SK-N-DZ (cell line): ENCODE measurements at places on chromosomes 1 and 21.

DNA sequence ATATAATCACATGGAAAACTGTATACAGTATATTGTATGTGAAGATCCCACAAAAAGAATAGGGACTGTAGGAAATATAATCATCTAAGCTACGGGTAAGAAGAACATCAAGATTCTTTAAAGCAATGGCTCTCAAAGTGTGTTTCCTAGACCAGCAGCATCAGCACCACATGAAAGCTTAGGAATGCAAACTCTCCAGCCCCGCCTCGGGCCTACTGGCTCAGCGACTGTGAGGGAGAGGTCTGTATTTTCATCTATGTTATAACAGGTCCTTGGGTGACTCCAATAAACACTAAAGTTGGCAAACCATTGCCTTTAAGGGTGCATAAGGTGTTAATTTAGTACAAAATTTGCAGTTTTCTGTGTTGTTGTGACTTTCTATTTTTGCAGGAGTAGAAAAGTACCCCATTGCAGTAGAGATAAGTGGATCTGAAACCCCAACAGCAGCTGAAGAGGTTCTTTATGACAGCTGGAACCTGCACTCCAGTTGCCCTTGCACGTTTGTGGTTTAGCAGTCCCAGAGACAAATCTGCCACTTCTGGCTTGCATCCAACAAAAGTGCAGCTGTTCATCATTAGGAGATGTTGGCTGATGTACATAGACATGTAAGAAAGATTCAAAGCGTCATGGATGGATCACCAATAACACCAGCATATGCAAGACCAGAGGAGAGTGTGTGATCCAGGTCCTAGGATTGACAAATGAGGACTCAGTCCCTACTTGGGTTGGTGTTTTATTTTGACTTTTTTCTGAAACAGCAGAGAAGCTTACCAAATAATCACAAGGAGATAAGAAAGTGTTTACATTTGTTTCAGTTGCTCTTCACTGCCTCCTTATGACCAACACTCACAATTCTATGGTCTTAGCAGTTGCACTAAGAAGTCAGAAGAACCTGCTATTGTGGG is 15.9 kb upstream of the IFNAR1 start:
- peak; percentile 81 for DNase-seq

DNA sequence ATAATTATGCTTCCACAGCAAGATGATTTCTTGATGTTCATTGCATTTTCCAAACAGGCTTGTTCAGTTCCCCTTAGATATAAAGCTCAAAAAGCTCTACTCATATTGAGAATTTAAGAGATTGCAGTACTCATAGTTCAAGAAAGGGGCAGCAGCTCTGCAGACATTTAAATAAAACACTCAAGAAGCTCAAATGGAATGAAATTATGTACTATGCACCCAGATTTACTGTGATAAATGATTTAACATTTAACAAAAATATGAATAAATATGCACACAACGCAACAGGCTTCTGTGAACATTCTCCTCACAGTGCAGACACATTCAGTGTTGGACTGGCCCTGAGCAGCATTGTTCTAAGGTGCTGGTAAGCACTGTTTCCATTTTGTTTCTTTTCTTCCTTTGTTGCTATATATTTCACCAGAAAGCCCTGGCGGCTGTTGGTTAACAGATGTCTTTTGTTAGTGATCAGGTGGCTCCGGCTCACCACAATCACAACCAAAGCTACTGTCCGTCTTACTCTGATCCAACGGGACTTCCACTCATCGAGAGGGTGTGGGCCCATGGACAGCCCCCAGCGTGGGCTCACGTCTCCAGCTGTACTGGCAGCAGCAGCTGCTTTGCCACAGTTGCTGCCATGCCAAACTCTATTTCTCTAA is 1440.3 kb downstream of the NCAM2 start:
- no peak for DNase-seq

DNA sequence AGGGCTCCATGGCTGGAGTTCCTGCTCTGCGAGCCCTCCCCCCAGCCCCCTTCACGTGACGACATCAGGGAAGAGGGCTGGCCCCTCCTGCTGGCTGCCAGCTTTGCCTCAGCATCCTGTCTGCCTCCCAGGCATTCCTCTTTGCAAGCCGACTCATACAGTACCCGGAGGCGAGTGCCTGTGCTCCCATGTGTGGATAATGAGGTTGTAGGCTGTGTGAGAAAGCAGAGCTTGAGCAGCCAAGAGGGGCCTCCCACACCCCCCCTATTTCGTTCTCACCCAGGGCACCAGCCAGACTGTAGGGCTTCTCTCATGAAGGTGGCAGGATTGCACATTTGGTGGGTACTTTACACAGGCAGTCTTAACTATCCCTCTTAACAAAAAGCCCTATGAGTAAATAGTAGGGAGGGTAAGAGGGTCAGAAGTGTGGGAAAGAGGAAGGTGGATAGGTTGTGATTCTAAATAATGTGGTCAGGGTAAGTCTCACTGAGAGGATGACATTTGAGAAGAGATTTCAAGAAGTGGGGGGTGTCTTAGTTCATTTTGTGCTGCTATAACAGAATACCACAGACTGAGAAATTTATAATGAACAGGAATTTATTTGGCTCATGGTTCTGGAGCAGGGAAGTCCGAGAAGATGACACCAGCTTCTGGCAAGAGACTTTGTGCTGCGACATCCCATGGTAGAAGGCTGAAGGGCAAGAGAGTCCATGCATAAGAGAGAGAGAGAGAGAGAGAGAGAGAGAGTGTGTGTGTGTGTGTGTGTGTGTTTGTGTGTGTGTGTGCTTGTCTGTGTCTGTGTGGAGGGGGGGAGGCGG is 113.5 kb downstream of the OMA1 start:
- DNase-seq, result peak; percentile 33

DNA sequence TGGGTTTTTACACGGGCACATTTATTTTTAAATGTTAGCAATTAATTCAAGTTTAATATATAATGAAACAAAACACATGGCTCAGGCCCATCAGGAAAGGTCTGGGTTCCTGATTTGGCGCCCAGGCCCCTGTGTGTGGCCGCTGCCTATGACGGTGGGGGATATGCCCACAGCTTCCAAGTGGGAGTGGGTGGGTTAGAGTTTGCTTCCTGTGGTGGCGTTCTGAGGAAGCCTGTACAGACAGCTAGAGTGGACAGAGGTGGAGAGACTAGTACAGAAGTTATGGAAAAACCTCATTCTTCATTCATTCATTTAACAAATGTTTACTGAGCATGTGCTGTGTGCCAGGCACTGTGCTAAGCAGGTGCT is 22.4 kb upstream of the EPS8L3 start:
- no peak for DNase-seq

DNA sequence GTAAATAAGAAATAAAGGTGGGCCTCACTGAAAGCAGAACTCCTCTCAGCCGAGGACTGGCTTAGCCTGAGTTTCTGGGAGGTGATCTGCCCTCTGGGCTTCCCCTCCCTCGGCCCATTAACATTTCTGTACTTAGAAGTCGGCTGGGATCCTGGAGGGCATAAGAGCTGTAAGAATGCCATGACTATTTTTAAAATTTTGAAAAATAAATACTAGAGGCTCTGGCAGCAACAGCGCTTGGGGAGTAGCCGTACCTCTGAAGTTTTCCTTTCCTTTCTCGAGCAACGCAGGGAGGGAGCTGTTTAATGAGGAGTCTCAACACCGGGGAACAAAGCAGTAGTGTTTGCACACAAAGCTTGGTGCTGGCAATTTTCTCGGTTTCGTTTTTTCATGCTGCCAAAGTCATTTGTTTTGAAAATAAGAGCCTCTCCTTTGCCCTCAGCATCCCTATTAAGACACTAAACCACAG is 498.7 kb downstream of the SMYD3 start:
- no peak for DNase-seq

DNA sequence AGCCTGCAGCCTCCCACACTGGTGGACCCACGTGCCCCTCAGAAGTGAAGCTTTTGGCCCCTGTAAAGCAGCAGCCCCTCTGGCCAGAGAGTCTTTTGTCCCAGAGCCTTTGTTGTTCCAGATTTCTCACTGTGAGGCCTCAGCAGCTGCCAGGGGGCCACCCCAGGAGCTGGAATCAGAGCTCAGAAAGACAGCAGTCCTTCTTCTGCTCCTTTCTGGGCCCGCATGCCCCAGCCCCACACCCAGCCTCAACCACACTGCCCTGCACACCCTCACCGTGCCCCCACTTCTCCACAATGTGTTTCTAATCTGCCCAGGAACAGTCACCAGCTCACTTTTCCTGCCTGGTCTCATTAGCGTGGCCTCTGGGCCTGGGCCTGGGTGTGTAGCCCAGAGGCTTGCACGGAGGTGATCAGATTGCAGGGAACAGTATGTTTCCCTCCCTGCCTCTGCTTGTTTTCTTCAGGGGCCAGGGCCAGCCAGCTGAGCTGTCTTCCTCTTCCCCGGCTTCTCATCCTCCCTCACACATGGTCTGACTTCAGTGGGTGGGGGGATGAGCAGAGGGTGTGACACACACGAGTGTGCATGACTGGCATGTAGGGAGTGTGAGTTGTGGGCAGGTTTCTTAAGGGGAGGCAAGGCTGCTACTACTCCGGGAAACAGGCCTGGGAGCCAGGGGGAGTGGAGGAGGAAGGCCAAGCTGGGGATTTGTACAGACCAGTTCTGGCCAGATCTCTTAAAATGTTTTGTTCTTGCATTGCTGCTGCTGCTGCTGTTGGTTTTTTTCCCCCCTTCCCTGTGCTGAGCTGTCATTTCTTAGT is 82.5 kb upstream of the ZNF648 start:
- DNase-seq, result peak; percentile 3

- peak; percentile 37 for DNase-seq
Measured at GRCh38 chr1:159921700-159922504, 3.4 kb downstream of the TAGLN2 start.
